Tibial nerve (tissue), 4 donors: ENCODE measurements at places on chromosomes 4 and X. TPM values are rescaled to one million over a fixed set of nuclear protein-coding genes. Genes with fewer than 3 reads are reported as not detected.

Gene FAM9C
- not detected for total RNA-seq

Gene KLHL5
- total RNA-seq: 30.4 TPM

Gene ADGRA3
- total RNA-seq: 26.3 TPM

Gene KCND1
- 7.5 TPM for total RNA-seq

- no peak for DNase-seq
Observed at GRCh38 chr4:165779950-165780670, 92.9 kb upstream of the TLL1 start.

GRCh38 chrX:40581336-40581920 lies 658 bp downstream of the ATP6AP2 start:
- no peak for DNase-seq

- no peak for DNase-seq
Observed at GRCh38 chr4:187424636-187425035, 570.9 kb upstream of the ZFP42 start.

DNA sequence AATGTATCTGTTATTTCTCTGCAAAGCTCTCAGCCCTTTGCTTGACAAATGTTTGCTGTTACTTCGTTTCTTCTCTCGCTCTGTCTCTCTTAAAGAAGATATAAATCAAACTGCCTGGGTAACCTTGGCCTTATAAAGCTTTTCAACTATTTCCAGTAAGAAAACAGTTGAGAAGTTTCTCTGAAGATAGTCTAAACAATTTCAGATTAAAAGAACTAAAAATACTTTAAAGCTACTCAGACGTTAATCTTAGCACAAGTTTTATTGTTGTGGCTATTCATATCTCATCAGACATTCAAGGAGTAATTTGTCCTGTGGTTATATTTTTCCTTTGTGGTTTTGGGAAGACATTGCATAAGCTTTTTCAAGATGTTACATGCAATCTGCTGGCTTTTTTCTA lies 22.6 kb downstream of the HOPX start:
- DNase-seq: no peak

DNA sequence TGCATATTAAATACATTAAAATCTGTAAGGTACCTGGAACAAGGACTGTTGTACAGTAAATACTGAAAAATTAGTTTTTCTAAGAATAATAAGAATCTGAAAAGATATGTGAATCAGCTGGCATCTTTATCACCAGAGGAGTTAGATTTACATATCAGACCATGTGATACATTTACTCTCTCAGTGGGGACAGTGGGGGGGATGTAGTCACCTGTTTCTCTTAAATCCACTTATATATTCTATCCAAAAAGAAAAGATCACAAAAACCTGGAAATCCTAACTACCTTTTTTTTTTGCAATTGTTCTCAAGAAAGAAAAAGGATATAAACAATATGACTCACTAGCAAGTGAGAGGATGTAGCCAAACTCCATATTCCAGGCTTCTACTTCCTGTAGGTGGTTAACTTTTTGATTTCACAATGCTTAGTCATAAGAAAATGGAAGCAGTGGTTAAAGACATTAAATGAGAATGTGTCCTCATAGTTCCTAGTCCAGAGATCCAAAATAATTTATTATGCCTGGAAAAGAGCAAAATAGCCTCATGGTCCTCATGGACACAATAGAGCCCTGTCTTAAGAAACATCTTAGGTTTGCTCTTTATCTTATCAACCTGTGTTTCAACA lies 22.5 kb upstream of the MYOZ2 start:
- no peak for DNase-seq

- no peak for DNase-seq
Observed at GRCh38 chr4:7006411-7006810, 36.8 kb upstream of the TADA2B start.

GRCh38 chr4:173194157-173194556 lies 25.5 kb downstream of the GALNT7 start:
- DNase-seq: no peak

GRCh38 chr4:176906709-176907108 lies 114.0 kb upstream of the VEGFC start:
- no peak for DNase-seq

DNA sequence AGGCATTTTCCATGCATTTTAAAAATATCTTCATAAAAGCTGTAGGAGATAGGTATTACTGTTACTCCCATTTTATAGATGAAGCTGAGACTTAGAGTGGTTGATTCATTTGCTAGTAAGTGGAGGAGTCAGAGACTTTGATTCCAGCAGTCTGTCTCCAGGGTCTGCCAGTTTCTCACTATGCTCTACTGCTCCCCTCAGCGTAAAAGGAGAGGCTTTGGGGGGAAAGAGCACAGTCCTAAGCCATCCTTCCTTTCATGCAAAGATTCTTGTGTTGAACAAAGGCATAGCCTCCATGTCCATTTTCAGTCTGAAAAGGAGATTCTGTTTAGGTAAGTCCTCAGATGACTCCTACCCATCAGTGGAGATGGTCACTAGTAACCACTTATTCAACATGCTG lies 117.7 kb upstream of the TMEM150C start:
- no peak for DNase-seq

GRCh38 chr4:142284402-142285221 lies 561.5 kb downstream of the INPP4B start:
- DNase-seq: no peak
